ENCODE measurements at places on chromosomes 13 and 19.

GRCh38 chr19:54206831-54207177 is 6.1 kb downstream of the RPS9 start:
- no peak for DNase-seq

GRCh38 chr13:69566104-69566716 is 541.4 kb upstream of the ATXN8OS start:
- no peak for DNase-seq

- DNase-seq = peak; percentile 90
These were observed at the start of gene ARRDC2 for GRCh38 chr19:18007917-18008673. Gene ARRDC2, plus strand, starts transcription at chr19:18008170. Its CDS starts 141 bp downstream, at chr19:18008311.

GRCh38 chr19:5126498-5127223 is 157.7 kb downstream of the KDM4B start:
- no peak for DNase-seq

- DNase-seq = peak; percentile 47
These were observed 42.1 kb downstream of the NAA16 start for GRCh38 chr13:41352935-41353840.

DNA sequence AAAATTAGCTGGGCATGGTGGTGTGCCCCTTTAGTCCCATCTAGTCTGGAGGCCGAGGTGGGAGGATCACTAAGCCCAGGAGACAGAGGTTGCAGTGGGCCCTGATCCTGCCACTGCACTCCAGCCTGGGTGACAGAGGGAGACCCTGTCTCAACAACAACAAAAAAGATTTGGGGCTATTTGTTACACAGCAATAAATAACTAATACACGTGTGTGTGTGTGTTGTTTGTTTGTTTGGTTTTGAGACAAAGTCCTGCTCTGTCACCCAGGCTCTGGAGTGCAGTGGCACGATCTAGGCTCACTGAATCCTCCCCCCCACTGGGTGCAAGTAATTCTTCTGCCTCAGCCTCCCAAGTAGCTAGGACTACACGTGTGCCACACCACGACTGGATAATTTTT is 32.9 kb upstream of the FEM1A start:
- no peak for DNase-seq

DNA sequence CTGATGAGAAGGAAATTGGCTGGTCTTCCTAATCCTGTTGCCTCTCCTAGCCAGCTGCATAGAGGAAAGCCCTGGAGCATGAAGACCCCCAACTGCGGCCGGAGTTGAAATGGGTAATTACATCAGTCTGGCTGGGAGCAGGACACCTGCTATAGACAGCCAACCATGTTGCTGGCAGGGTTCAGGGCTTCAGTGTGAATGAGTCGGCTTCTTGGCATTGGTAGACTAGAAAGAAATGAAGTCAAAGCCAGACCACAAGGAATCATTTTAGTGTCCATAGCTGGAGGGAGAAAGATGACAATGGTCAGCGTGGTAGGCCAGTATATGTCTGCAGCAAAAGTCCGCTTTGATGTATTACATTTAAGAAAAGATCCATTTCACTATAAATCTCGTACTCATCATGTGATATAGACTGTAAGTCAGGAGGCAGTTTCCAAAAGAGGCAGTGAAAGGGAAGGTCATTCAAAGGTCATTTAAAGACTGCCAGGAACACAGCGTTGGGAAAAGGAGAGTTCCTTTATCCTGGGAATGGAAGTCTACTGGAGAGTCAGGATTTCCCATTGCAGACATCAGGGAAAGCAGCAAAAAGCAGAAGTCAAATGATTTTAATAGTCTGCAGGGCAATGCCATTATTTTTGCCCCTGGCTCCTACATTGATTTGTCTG is 262.7 kb downstream of the DNAJC15 start:
- no peak for DNase-seq

DNA sequence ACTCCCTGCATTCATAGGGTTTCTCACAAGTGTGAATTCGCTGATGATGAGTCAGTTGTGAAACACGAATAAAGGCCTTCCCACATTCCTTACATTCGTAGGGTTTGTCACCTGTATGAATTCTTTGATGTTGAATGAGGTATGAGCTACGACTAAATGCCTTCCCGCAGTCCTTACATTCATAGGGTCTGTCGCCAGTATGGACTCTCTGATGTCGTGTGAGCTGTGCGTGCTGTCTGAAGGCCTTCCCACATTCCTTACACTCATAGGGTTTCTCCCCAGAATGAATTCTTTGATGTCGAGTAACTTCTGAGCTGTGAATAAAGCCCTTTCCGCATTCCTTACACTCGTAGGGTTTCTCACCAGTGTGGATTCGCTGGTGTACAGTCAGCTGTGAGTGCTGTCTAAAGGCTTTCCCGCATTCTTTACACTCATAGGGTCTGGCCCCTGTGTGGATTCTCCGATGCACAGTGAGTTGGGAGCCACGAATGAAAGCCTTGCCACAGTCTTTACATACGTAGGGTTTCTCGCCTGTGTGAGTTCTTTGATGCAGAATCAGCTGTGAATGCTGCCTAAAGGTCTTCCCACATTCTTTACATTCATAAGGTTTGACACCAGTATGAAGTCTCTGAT is 30.5 kb upstream of the COX7A1 start:
- DNase-seq = no peak

GRCh38 chr13:105798541-105798940 is 736.9 kb downstream of the EFNB2 start:
- DNase-seq = no peak

Data from DND-41 (cell line).